ENCODE measurements at places on chromosomes 3 and 15.
A peak's percentile ranks its signal among the peaks of the same experiment; 100 is the strongest.

DNA sequence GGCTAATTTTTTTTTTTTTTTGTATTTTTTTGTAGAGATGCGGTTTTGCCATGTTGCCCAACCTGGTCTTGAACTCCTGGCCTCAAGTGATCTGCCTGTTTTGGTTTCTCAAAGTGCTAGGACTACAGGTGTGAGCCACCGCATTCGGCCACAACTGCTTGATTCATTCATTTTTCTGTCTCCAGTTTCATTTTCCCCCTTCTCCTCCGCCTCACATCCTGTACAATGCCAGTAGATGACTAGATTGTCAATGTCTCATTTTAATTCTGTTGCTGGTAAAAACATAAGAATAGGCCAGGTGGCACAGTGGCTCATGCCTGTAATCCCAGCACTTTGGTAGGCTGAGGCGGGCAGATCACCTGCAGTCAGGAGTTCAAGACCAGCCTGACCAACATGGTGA, 12.0 kb upstream of the ZNF592 start:
- no peaks in the 10 kb centered on the region for H3K36me3 ChIP-seq
- peak; percentile 11 for DNase-seq
- H3K27ac ChIP-seq, result no peak overlapping the region
- H3K4me1 ChIP-seq, result peaks cover 16% of the 10 kb centered on the region
- no peaks in the 10 kb centered on the region for H3K27me3 ChIP-seq
- no peak overlapping the region for H3K4me3 ChIP-seq

DNA sequence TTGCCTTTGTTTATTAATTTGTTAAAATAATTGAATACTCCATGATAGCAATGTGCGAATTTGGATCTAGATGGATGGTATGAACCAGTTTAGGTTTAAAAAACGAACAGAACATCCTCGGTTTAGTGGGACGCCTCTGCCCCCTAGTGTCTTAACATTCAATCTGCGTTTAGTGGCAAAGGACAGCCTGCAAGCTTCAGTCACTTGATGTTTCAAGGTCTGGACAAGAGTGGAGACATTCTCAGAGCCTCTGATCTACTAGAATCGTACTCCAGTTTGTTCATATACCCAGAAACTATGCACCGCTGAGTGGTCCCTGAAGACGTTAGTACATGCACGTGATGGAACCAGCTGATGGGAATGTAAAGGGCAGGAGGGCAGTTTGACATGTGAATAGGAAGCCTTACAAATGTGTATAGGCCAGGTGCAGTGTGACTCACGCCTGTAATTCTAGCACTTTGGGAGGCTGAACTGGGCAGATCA, 17.8 kb upstream of the ATP13A4 start:
- DNase-seq, result no peak
- H3K4me3 ChIP-seq, result no peak overlapping the region

- H3K4me3 ChIP-seq, result no peak overlapping the region
- H3K27me3 ChIP-seq, result no peaks in the 10 kb centered on the region
- H3K4me1 ChIP-seq, result no peaks in the 10 kb centered on the region
- DNase-seq, result no peak
- no peak overlapping the region for H3K27ac ChIP-seq
Measured at GRCh38 chr3:113254171-113254947, 43.0 kb downstream of the BOC start.

GRCh38 chr3:127644641-127645370, 15.8 kb downstream of the PODXL2 start:
- no peaks in the 10 kb centered on the region for H3K4me1 ChIP-seq
- no peaks in the 10 kb centered on the region for H3K36me3 ChIP-seq
- no peak for DNase-seq
- H3K27me3 ChIP-seq, result no peaks in the 10 kb centered on the region
- H3K27ac ChIP-seq, result no peak overlapping the region

DNA sequence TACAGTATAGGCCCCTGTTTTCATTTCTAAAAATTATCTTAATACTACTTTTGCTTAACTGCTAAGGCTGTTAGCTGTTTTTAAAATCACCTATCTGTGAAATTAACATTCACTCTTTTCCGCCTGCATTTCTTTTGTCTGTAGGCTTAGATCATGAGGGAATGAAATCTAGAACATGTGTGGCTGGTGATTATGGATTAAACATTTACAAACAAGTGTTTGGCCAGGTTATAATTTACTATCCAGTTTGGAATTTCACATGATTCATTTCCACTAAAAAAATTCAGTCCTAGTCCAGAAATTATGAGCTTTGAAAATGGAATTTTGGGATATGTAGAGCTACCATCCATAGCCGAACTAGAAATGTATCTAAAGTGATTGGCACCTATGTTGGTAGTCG, 39.1 kb downstream of the GOLM2 start:
- no peaks in the 10 kb centered on the region for H3K27me3 ChIP-seq
- H3K4me3 ChIP-seq, result no peak overlapping the region
- no peaks in the 10 kb centered on the region for H3K4me1 ChIP-seq
- H3K27ac ChIP-seq, result no peak overlapping the region
- no peak for DNase-seq

GRCh38 chr3:111592143-111592542, 3.0 kb downstream of the ZBED2 start:
- DNase-seq, result no peak
- peak overlapping the region; percentile 28 for H3K4me3 ChIP-seq
- no peaks in the 10 kb centered on the region for H3K27me3 ChIP-seq

DNA sequence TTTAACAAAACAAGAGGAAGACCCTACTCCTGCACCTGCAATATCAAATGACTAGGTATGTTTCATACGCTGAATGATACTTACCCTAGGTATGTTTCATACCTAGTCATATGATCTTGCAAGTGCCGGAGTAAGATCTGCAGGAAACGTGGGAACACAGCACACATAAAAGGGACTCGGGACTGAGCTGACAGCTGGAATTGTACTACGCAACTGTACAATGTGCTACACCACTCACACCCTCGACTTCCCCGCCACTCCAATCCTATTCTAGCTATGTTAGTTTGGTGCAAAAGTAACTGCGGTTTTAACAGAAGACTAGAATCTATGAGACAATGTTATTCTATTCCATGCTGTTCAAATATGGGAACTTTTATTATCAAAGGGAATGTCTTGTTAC, 22.0 kb downstream of the CRBN start:
- peaks cover 85% of the 10 kb centered on the region for H3K36me3 ChIP-seq
- no peaks in the 10 kb centered on the region for H3K4me1 ChIP-seq
- DNase-seq, result no peak
- H3K4me3 ChIP-seq, result no peak overlapping the region
- H3K27me3 ChIP-seq, result no peaks in the 10 kb centered on the region

DNA sequence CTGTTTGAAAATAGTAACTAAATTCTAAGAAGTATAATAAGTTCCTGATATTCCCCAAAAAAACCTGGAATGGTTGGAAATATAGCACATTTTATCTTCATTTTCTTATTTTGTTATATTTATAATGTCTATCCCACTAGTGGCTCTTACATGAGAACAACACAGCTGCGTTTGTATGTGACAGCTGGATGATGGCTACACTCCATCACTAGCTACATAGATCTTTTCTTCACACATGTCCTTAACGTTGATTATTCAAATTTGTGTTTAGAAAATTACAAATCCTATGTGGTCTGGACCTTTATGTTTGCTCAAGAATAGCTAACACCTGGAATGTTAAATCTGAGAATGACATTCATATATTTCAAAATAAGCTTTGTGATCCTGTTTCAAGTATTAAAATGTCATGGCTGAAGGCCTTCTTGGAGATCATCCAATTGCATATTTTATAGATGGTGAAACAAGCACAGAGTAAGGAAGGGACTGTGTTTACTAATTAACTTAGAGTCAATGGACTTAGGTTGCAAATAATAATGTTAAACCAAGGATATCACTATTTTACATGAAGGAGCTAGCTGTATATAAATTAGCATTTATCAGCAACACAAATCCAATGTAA, 60.8 kb downstream of the ATP13A5 start:
- H3K27ac ChIP-seq, result no peak overlapping the region
- no peak for DNase-seq
- H3K27me3 ChIP-seq, result no peaks in the 10 kb centered on the region
- H3K36me3 ChIP-seq, result no peaks in the 10 kb centered on the region
- H3K4me3 ChIP-seq, result no peak overlapping the region

GRCh38 chr3:178084938-178085816, 451.1 kb upstream of the KCNMB2 start:
- no peak overlapping the region for H3K4me3 ChIP-seq
- DNase-seq, result no peak
- H3K36me3 ChIP-seq, result no peaks in the 10 kb centered on the region
- no peaks in the 10 kb centered on the region for H3K27me3 ChIP-seq

DNA sequence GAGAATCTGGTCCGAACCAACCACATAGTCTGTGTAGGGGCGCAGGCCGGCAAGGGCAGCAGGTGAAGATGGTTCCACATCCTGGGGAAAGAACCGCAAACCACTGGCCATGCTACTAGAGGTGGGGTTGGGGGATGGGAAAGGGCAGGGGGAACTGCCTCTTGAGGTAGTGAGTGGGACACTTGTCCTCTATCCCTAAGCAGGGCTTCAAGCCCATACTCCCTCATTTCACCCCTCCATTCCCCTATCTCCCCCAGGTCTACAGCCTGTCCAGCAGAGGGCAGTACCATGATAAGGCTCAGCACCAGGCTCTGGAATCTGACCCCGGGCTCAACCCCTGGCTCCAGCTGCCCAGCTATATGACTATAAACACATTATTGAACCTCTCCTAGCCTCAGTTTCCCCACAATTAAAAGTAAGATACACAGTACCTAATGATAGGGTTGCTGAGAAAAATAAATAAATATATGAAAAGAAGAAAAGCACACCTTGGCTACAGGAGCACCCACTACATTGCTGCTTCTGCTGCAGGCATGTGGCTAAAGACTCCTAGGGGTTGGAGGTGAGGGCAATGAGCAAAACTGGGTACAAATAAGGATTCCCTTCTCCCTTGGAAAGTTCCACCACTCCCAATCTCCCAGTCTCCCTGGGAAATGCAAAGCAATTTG, 6.3 kb downstream of the GORASP1 start:
- peaks cover 9% of the 10 kb centered on the region for H3K4me1 ChIP-seq
- H3K4me3 ChIP-seq, result no peak overlapping the region
- H3K27ac ChIP-seq, result no peak overlapping the region

- no peaks in the 10 kb centered on the region for H3K36me3 ChIP-seq
- H3K27me3 ChIP-seq, result no peaks in the 10 kb centered on the region
- DNase-seq, result peak; percentile 45
Measured at GRCh38 chr15:101156509-101157159, 95.2 kb downstream of the CHSY1 start.

GRCh38 chr3:189995129-189995528, 125.6 kb downstream of the P3H2 start:
- H3K4me3 ChIP-seq, result no peak overlapping the region
- H3K4me1 ChIP-seq, result no peaks in the 10 kb centered on the region
- H3K36me3 ChIP-seq, result no peaks in the 10 kb centered on the region
- no peaks in the 10 kb centered on the region for H3K27me3 ChIP-seq

DNA sequence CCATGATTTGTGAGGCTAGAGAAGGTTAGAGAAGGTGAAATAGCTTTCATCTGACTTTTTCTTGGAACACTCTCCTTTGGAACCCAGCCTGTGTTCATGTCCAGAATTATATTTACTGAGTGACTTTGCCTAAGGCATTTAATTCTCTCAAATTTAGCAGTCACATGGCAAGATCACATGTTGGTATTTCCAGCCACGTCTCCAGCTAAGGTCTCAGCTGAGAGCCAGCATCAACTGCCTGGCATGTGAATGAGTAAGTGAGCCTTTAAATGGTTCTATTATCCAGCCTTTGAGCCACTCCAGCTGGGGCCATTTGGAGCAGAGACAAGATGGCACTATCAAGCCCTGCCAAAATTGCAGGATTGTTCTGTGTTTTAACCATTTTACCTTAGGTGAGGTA, 130.2 kb upstream of the SGO1 start:
- H3K27me3 ChIP-seq, result no peaks in the 10 kb centered on the region
- DNase-seq, result no peak
- H3K4me3 ChIP-seq, result no peak overlapping the region
- no peak overlapping the region for H3K27ac ChIP-seq
- H3K4me1 ChIP-seq, result no peaks in the 10 kb centered on the region

GRCh38 chr15:28975766-28976179, 90.0 kb downstream of the APBA2 start:
- H3K27ac ChIP-seq, result no peak overlapping the region
- H3K4me3 ChIP-seq, result no peak overlapping the region
- H3K36me3 ChIP-seq, result no peaks in the 10 kb centered on the region
- no peaks in the 10 kb centered on the region for H3K27me3 ChIP-seq
- H3K4me1 ChIP-seq, result peaks cover 8% of the 10 kb centered on the region
- no peak for DNase-seq

DNA sequence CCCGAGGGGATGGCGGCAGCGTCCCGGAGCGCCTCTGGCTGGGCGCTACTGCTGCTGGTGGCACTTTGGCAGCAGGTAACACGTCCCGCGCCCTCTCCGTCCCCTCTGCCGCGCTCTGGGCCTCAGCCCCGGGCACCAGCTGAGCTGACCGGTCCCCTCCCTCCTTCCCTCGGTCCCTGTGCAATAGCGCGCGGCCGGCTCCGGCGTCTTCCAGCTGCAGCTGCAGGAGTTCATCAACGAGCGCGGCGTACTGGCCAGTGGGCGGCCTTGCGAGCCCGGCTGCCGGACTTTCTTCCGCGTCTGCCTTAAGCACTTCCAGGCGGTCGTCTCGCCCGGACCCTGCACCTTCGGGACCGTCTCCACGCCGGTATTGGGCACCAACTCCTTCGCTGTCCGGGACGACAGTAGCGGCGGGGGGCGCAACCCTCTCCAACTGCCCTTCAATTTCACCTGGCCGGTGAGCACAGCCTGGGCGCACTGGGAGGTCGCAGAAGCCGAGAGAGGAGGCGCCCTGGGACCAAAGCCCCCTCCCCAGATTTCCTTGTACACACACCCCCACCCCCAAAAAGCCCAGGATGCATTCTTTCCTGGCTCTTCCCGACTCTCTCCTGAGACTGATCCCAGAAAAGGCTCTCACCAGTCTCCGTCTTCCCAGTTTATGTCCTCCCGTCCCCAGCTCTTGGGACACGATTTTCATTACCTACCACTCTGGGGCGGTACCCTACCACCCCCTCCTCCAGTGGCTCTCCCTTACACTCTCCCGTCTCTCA, 705 bp downstream of the DLL4 start:
- no peak overlapping the region for H3K27ac ChIP-seq
- DNase-seq, result peak; percentile 85

- no peak overlapping the region for H3K4me3 ChIP-seq
- H3K36me3 ChIP-seq, result no peaks in the 10 kb centered on the region
- H3K4me1 ChIP-seq, result no peaks in the 10 kb centered on the region
- no peaks in the 10 kb centered on the region for H3K27me3 ChIP-seq
- no peak overlapping the region for H3K27ac ChIP-seq
Measured at GRCh38 chr3:179116816-179117215, 31.3 kb upstream of the PIK3CA start.

- H3K27ac ChIP-seq, result no peak overlapping the region
- no peaks in the 10 kb centered on the region for H3K4me1 ChIP-seq
- H3K4me3 ChIP-seq, result no peak overlapping the region
- H3K36me3 ChIP-seq, result no peaks in the 10 kb centered on the region
Measured at GRCh38 chr3:70899816-70900215, 587.4 kb upstream of the MDFIC2 start.
